Osteocyte (in vitro differentiated cells): ENCODE measurements at places on chromosomes 3 and 15. TPM values are rescaled to one million over a fixed set of nuclear protein-coding genes. Genes with fewer than 3 reads are reported as not detected.

VGLL3 gene
- 528 and 587 TPM in 2 replicates for total RNA-seq

GPR156 gene
- total RNA-seq, result 0.24 and 0.48 TPM in 2 replicates

SLC9C1 gene
- total RNA-seq, result not detected in 2 replicates

- no peak overlapping the region for H3K4me3 ChIP-seq
- no peak overlapping the region for H3K27ac ChIP-seq
- no peak for DNase-seq
Measured at GRCh38 chr3:58898513-58898912, 151.3 kb downstream of the CFAP20DC start.

LIPH gene
- total RNA-seq, result not detected in 2 replicates

- no peaks in the 10 kb centered on the region for H3K36me3 ChIP-seq
- peak overlapping the region; percentile 90 for H3K27ac ChIP-seq
- no peaks in the 10 kb centered on the region for H3K27me3 ChIP-seq
- H3K4me3 ChIP-seq, result no peak overlapping the region
- DNase-seq, result no peak
Measured at GRCh38 chr3:107209302-107209990, 167.8 kb upstream of the CCDC54 start.

DNA sequence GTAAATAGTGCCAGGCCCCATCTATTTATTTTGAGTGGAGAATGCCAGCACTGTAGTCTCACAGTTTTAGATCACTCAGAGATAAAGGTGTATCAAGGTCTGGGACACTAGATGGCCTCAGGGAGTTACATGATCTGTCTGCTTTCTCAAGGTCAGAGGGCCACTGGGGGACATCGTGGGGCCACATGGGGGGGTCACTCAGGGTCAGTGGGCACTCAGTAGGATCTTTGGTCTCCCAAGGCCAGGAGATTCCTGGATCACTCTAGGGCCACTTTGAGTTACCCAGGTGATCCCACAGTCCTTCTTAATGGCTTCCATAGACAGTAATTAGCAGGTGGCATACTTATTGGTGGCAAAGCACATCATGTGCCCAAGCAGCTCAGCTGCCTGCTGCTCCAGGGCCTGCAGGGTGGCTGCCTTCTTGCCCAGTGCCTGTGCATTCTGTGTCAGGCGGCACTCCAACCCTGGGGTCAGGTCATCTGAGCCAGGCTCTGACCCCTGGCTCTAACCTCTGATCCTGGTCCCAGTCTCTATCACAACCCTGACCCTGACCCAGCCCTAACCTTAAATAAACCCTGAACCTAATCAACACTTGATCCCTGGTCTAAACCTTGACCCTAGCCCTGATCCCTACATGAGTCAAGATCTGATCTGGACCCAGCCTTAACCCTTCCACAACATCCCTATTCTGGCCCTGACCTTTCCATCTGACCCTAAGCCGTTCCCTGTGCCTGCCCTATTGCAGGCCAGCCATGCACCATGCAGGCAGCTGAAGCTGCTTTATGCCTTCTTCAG, 1.8 kb upstream of the LAMB2 start:
- DNase-seq, result no peak
- peak overlapping the region; percentile 48 for H3K27ac ChIP-seq
- peaks cover 13% of the 10 kb centered on the region for H3K4me1 ChIP-seq

CCK gene
- not detected in 2 replicates for total RNA-seq

DNA sequence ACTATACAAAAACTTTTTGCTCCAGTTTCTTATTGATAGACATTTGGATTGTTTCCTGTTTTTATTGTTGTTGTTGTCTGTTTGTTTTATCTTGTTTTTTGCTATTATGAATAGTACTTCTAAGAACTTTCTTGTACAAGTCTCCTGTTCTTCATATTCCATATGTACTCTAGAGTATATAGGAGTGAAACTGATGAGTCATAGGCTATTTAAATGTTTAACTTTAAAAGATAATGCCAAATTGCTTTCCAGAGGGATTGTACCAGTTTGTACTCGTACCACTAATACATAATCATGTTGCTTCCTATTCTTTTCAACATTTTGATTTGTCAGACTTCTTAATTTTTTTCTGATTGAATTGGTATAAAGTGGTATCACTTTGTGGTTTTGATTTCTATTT, 19.6 kb downstream of the LRRC49 start:
- no peak overlapping the region for H3K4me3 ChIP-seq
- no peak for DNase-seq
- no peaks in the 10 kb centered on the region for H3K27me3 ChIP-seq
- peaks cover 2% of the 10 kb centered on the region for H3K4me1 ChIP-seq
- peaks cover 36% of the 10 kb centered on the region for H3K36me3 ChIP-seq
- H3K27ac ChIP-seq, result no peak overlapping the region

NR2E3 gene
- not detected in 2 replicates for total RNA-seq

DNA sequence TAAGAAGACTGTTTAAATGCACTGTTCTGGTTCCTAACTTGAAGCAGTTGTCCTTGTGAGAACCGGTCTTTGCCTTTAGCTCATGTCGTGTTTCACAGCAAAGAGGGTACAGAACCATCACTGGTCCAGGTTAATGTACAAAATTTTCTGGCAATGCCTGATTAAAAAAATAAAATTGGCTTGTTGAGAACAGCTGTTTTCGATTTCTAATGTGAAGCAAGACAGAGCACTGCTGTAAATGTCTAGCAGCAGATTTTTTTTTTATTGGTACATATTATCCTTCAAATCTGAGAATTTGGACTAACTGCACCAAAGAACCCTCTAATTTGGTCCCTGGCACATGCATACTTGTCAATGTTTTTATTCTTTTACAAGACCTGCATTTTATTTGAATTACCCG, 103.3 kb downstream of the STT3B start:
- H3K27ac ChIP-seq, result no peak overlapping the region
- no peaks in the 10 kb centered on the region for H3K27me3 ChIP-seq
- peaks cover 36% of the 10 kb centered on the region for H3K4me1 ChIP-seq
- peaks cover 35% of the 10 kb centered on the region for H3K36me3 ChIP-seq
- H3K4me3 ChIP-seq, result no peak overlapping the region

DNA sequence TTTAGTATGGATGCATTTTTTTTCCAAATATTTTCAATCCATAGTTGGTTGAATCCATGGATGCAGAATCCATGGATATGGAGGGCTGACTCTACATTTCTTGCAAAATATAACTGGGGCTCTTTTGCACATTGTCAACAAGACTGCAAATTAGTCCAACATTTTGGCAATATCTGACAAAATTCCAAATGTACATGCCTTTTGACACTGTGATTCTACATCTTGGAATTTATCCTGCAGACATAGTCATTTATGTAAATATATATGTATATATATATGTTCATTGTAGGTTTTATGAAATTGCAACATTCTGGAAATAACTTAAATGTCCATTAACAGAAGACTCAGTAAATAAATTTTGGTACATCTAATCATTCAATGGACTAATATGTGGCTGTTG, 203.0 kb downstream of the THRB start:
- DNase-seq, result no peak
- H3K4me3 ChIP-seq, result no peak overlapping the region
- no peak overlapping the region for H3K27ac ChIP-seq
- peaks cover 56% of the 10 kb centered on the region for H3K4me1 ChIP-seq
- H3K27me3 ChIP-seq, result no peaks in the 10 kb centered on the region
